HCT116 (cell line): ENCODE measurements at places on chromosomes 2 and 18. TPM values are rescaled to one million over a fixed set of nuclear protein-coding genes. Genes with fewer than 3 reads are reported as not detected.

GKN1 gene
- not detected for total RNA-seq

NPPC gene
- total RNA-seq, result 0.52 TPM

MATN3 gene
- not detected for total RNA-seq

TMEM247 gene
- total RNA-seq, result not detected

HNMT gene
- total RNA-seq, result not detected

CCDC102B gene
- total RNA-seq, result 1.9 TPM

UGT1A5 gene
- not detected for total RNA-seq

CCDC85A gene
- total RNA-seq, result 0.10 TPM

NFATC1 gene
- total RNA-seq, result 20.8 TPM

CFAP53 gene
- total RNA-seq, result 1.1 TPM

UGT1A10 gene
- not detected for total RNA-seq

TNFRSF11A gene
- total RNA-seq, result 3.2 TPM

HTR2B gene
- not detected for total RNA-seq

DARS1 gene
- total RNA-seq, result 94.8 TPM

BCL11A gene
- 0.71 TPM for total RNA-seq

C1GALT1C1L gene
- total RNA-seq, result 0.20 TPM

CRYGD gene
- total RNA-seq, result not detected

FBXO41 gene
- total RNA-seq, result 34.9 TPM

NT5DC4 gene
- 0.22 TPM for total RNA-seq

MSH6 gene
- 71.2 TPM for total RNA-seq

STARD6 gene
- not detected for total RNA-seq

CFC1 gene
- total RNA-seq, result not detected

ATP8B1 gene
- total RNA-seq, result 15.9 TPM

SKA1 gene
- total RNA-seq, result 34.5 TPM

SRD5A2 gene
- total RNA-seq, result not detected

CNTNAP5 gene
- not detected for total RNA-seq

LNPK gene
- 22.3 TPM for total RNA-seq

HJURP gene
- total RNA-seq, result 64.1 TPM
